GF-D8 (cell line): ENCODE measurements at places on chromosomes 4 and X.

GRCh38 chrX:52979568-52979967, 21.2 kb upstream of the FAM156A start:
- no peak for DNase-seq

- DNase-seq = no peak
Observed at GRCh38 chr4:108372681-108373080, 203.9 kb upstream of the LEF1 start.

- no peak for DNase-seq
Observed at GRCh38 chrX:2751291-2751690, 549 bp upstream of the XG start.

- DNase-seq = no peak
Observed at GRCh38 chrX:148466292-148466691, 34.1 kb upstream of the AFF2 start.

GRCh38 chr4:2893772-2894171, 50.1 kb downstream of the ADD1 start:
- no peak for DNase-seq

DNA sequence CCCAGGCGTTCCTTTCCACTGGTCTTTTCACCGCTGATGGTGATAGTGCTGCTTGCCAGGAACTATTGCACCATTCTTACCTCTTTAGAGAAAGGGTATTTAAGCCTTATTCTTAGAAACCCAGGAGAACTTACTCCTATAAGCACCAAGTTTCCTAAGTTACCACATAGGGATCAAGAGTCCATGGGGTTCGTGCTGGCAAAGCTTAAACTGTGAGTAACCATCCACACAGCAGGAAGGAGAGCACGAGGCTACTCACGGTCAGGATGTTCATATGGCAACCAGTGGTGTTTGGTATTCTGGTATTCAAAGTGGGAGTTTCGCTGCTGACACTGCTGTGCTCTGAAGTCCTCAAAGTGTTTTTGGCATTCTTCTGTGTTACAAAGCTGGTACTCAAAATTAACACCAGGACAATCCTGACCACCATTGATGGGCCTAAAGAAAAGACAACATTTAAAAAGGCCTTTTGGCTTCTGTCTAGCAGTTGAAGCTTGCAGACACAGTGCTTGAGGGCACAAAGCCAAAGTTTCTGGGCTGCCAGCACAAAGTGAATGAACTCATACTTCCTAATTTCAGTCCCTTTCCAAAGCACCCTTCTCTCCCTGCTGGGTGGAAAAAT, 256.9 kb downstream of the ADAMTS3 start:
- DNase-seq = no peak

GRCh38 chr4:82373486-82373815, 340 bp downstream of the HNRNPD start:
- no peak for DNase-seq

DNA sequence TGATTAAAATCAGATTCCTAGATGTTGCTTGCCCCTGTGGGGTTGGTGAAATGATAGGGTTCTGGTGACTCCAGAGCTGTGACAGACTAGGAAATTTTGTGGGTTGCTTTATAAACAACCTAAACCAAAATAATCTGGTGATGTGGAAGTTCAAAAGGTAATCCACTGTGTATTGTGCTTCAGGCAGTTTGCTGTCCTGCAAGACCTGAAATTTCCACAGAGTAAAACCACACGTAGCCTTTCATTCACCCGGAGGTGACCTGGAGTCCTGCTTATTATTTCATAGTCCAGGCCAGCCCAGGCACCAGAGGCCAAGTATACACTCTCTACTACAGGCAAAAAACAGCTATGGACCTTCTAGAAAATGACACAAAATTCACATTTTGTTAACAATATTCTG, 114.6 kb upstream of the CBR4 start:
- DNase-seq = no peak

DNA sequence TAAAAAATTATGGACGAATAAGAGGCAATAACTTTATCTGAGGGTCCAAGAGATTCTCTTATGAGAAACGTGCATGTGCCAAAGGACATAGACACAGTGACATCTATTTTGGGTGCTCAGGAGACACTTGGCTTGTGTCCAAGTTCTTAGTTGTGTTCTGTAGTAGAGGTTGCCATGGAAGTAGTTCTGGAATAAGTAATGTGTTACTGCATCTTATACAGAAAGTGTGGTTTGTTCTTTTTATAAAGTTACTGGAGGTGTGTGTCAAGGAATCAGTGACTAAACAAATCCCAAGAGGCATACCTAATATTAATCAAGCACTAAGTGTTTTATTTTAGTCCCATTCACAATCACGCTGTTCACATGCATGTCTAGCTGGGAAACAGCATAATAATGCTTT, 305.7 kb downstream of the ARHGAP24 start:
- no peak for DNase-seq

- no peak for DNase-seq
Observed at GRCh38 chr4:5784960-5785611, 74.1 kb downstream of the EVC start.

GRCh38 chrX:140123446-140123845, 158.1 kb upstream of the CXorf66 start:
- no peak for DNase-seq

- no peak for DNase-seq
Observed at GRCh38 chrX:24168807-24169206, 19.3 kb downstream of the ZFX start.

GRCh38 chr4:30802622-30803323, 82.6 kb downstream of the PCDH7 start:
- DNase-seq = no peak

GRCh38 chr4:147791865-147792264, 60.0 kb downstream of the ARHGAP10 start:
- DNase-seq = no peak

GRCh38 chr4:139315221-139315675, 13.0 kb upstream of the NDUFC1 start:
- no peak for DNase-seq

- no peak for DNase-seq
Observed at GRCh38 chrX:136467303-136467702, 20.4 kb upstream of the BRS3 start.

DNA sequence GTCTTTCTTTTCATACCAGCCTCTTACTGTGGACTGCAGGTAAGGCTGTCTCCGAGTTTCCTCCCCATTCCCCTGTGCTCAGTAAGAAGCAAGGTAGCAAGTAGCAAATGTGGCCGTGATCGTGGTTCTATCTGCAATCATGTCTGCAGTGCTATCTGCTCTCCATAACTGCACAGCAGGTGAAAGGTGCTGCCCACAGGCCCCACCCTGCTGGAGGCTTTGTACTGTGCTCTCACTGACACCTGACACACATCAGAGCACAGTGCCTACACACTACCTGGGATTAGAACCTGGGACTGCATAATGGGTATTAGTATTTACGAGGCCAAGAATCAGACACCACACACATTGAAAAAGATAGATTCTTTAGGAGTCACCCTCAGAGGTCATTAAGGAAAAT, 15.3 kb downstream of the PGRMC1 start:
- no peak for DNase-seq

GRCh38 chrX:105765691-105766090, 56.6 kb upstream of the NRK start:
- no peak for DNase-seq

DNA sequence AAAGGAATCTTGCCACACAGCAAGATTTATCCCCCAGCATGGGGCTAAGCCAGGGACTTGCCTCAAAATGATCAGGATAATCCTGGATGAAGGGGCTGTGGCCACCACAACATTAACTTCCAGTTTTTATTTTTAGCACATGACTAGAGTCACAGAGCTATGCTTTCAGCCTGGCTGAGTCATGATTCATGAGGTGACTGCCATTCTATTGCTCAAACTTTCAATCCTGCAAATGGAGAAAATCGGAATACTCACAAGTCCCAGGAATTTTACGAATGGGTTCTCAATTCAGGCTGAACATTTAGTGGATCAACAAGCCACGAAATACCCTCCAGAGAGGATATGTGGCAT, 70.7 kb upstream of the HPGD start:
- DNase-seq = no peak

- DNase-seq = peak; percentile 10
Observed at GRCh38 chr4:39808231-39808749, 110.4 kb downstream of the UBE2K start.

- no peak for DNase-seq
Observed at GRCh38 chrX:45358392-45358791, 157.7 kb upstream of the DIPK2B start.

DNA sequence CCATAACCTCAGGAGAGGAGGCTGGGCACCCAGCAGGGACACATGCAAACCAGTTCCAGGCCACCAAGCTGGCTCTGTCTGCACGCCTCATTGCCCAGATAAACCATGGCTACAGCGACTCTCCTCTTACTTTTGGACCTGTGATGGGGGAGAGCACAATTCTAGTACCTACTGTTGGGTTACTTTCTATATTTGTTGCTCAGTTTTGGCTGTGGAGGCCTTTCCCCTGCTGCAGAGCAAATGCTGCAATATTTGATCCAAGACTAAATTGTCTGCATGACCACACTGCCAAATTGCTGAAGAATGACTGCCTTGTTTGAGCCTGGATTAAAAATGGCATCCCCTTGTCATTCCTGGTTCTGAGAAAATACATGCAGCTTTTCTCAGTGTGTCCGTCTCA, 253.5 kb downstream of the ARHGAP10 start:
- DNase-seq = no peak

- no peak for DNase-seq
Observed at GRCh38 chrX:14489437-14489836, 39.9 kb upstream of the GLRA2 start.

DNA sequence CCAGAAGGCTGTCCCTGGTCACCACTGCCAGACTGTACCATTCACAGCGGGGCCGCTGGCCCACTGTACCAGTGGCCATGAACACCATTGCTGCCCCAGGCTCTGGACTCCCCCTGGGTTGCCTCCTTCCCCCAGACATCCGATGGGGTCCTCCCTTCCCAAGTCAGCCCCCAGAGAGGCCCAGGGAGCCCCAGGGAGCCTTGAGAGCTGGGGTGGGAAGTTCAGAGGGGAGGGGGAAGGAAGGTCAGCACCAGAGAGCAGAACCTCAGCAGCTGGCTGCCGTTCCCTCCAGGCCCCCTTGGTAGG, 441 bp upstream of the ARHGAP4 start:
- DNase-seq = no peak

GRCh38 chr4:78297116-78297800, 240.1 kb downstream of the FRAS1 start:
- no peak for DNase-seq

DNA sequence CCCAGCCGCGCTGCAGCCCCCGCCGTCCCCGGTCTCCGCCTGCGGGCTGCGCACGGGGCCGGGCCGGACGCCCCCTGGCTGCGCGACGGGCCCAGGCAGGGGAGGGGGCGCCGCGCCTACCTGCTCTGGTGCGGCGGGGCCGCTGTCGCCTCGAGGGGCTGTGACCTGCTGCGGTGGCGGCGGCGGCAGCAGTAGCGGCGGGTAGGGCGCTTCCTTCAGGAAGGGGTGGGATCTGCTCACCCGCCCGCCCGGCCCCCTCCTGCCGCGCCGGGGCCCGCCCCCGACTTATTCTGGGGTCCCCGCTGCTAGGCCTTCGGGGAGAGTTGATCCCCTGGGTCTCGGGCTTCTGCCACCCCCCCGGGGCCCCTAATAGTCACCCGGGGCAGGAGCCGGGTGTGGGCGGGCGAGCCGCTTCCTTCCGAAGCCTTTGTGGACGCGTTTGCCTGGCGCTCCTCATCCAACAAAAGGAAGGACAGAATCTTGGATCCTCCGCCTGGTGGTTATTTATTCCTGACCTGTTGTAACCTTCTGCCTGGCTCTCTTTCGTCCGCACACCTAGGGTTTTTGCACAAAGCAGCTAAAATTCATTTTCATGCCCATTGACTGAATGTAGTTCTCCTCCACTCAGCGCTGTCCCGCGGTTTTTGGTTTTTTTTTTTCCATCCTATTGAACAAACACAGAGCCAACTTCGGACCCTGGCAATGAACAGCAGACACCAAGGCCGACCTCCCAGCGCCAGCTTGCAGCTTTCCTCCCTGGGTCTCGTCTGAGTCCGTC, at the start of gene TMEM150C:
Gene TMEM150C (minus strand): TSS at position 203 of the 778 bp plus-strand sequence. CDS start 57,331 bp downstream, outside the sequence.
- DNase-seq = no peak

GRCh38 chr4:40307627-40308497, 27.3 kb upstream of the CHRNA9 start:
- no peak for DNase-seq

- no peak for DNase-seq
Observed at GRCh38 chr4:94304365-94304971, 38.2 kb downstream of the HPGDS start.

GRCh38 chr4:34861666-34862065, 1382.6 kb downstream of the ARAP2 start:
- no peak for DNase-seq

DNA sequence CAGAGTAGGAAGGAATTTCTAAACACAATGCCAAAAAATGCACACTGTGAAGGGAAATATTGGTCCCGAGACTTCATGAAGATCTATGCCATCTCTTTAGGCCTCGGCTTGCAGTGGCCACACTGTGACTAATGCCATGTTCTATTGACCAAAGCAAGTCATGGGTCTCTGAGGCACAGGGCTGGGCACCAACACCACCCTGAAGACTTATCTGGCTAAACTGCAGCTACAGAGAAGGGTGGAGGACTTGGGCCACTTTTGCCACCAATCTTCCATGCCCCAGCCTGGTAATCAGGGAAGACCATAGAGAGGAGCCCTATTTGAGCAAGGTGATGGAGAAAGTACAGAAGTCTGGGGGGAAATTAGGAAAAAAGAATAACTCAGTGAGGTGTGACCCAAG, 42.1 kb downstream of the HMX1 start:
- no peak for DNase-seq

GRCh38 chr4:73257651-73258435, 755 bp downstream of the ANKRD17 start:
- no peak for DNase-seq

DNA sequence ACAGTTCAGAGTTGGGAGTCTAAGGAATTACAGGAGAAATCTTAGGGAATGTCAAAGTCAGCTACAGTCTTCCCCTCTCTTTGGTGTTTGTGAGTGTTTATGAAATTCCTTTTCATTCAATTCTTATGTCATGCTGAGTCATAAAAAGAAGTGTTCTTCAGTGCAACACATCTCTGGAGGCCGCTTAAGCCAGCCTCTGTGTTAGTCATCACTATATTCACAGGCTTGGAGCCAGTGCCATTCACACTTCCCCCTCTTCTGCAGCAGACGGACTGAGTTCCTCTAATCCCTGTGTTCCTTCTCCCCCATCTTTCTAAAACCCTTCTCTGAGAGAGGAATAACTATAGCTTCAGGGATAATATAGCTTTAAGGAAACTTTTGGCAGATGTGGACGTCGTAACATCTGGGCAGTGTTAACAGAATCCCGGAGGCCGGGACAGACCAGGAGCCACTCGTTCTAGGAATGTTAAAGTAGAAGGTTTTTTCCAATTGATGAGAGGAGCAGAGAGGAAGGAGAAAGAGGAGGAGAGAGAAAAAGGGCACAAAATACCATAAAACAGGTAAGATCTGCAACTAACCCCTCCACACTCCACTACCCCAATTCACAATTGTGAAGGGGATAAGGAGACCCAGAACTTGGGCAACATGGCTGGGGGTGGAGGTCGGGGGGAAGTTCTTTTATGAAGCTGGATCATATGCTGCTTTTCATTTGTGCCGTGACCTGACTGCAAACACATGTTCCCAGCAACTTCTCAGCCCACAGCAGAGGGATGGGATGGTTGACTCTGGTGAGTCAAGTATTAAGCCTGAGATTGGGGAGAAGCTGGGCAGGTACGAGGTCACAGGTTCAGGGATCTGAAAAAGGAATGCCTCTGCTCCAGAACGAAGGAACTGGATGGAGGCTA, at the start of gene SRPX2:
Gene SRPX2 (plus strand): TSS at position 244 of the 905 bp plus-strand sequence. CDS start 2,124 bp downstream, outside the sequence.
- no peak for DNase-seq

GRCh38 chr4:87060957-87061356, 126.1 kb downstream of the AFF1 start:
- DNase-seq = no peak

- DNase-seq = no peak
Observed at GRCh38 chr4:1767061-1767769, 25.9 kb upstream of the FGFR3 start.
